ENCODE measurements at places on chromosomes 2 and 18.

GRCh38 chr18:12391487-12392165 is 14.6 kb upstream of the AFG3L2 start:
- peak; percentile 58 for DNase-seq

DNA sequence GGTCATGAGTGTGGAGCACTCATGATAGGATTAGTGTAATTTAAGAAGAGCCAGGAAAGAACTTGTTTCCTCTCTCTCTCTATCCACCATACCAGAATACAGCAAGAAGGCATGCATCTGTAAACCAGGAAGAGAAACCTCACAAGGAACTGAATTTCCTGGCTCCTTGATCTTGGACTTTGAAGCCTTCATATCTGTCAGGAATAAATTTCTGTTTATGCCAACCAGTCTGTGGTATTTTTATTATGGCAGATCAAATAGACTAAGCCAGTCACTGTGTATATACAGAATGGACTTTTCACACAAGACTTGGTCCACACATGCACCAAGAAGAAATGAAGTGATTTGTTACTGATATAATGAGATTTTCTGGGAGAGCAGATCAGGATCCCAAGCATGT is 930.1 kb upstream of the TMEFF2 start:
- no peak for DNase-seq

DNA sequence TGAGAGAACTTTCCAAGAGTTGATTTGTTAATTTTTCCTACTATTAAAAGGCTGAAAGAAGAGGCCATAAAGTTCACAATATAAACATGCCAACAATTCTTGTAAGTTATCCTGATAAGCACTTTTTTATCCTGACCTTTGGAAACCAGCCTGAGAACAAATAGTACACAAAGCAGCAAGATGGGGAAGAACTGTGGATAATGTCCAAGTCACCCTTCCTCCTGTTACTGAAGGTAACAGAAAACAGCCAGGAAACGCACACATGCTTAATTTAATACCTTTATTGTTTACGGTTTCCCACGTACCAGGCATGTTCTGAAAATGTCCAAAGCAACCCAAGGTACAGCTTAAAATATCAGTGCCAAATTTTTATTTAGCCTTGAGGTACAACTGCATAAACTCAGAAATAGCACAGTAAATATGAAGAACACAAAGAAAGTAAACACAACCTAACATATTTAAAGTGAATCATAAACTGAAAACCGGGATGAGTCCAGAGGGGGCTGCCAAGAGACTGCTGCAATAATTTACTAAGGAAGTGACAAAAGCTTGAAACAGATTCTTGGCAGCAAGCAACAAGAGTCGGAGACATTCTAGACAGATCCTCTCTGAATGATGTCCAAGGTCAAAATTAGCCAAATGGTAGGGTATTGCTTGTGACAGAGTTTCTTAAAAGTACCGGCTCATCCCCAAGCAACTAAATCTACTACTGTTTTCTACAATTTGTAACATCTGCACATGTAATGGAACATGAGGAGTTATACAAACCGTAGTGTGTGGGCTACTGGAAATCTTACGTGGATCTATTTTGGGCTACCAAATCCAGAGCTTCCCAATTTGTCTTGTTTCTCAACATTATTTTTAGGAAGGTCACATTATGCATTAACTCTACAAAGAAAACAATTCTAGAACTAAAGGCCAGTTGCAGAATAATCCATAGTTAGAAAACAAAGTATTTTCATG is 93.2 kb downstream of the CABYR start:
- DNase-seq = no peak

DNA sequence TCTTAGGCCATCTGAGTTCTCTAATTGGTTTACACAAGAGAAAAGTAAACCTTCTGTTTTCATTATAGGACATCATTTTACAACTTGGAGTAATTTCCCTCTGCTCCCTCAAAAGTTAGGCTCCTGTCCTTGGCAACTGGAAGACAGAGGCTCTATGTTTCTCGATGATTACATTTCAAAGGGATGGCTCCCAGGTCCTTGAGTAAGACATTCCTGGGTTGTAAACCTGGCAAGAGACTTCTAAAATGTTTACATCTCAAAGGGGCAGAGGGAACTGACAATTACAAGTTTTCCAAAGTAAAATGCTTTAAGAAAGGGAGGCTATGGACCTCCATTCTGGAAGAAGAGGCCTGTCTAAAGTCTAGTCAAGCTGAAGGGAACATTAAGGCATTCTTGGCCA is 268.3 kb upstream of the REG3G start:
- no peak for DNase-seq

DNA sequence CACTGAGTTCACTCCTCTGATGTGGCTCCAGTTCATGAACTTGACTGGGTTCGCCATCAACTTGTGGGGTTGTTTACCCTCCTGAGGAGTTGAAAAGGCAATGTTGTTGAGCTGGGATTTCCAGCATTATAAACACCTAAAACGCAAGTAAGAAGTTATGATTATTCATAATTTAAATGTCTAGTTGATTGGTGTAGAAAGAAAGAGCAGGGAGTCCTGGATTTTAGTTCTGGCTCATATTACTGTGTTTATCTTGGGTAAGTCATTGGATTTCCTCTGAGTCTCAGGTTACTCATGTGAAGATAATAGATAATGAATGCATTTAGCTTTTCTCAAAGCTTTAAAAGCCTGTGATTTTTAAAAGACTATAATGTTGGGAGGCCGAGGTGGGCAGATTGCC is 438.0 kb upstream of the CDH20 start:
- DNase-seq = no peak

DNA sequence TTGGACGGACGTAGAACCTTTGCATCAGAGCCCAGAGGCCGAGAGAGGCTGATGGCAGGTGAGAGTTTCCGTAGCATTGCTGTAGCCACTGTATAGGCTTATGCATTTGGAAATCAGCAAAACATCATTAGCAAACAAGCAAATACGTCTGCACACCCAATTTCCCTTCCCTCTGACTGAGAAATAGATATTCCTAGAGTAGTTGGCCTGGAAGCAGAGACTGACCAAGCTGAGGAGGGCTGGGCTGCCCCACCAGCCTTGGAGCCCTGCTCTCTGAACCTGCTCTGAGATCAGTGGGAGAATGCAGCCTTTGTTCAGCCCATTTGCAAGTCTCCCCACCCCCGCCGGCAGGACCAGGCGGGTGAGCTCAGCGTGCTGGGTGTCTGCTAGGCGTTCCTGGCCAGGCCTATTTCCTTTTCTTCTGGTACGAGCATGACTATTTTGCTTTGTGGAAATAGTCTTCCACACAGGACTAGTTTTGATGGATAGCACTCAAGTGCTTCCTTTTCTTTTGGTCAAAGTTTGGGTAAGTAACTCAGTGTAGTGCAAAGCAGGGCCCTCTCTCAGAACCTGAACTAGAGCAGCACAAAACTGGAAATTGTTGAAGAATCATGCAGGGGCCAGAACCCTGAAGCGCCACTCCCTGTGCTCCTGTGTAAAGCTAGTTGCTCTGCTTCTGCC is 21.9 kb upstream of the RNF149 start:
- DNase-seq = no peak

DNA sequence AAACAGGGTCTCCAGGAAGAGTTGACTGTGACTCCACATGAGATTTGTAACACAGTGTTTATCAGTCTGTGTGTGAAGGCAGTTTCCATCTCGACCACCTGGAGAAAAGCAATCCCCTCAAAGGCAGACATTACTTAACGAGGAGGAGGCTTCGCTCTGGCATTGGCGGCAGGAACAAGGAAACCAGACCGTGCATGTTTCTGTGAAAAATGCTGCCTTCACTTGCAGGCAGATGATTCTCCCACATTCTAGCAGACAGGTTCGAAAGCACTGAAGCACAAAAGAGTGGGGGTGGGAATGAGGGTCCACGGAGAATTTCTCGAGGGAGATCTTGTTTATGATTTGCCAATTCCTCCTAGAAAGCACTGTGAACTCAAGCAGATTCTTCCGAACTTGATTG is 414.0 kb downstream of the SLC4A3 start:
- DNase-seq = no peak

GRCh38 chr18:74702950-74703349 is 105.3 kb downstream of the ZNF407 start:
- DNase-seq = no peak

DNA sequence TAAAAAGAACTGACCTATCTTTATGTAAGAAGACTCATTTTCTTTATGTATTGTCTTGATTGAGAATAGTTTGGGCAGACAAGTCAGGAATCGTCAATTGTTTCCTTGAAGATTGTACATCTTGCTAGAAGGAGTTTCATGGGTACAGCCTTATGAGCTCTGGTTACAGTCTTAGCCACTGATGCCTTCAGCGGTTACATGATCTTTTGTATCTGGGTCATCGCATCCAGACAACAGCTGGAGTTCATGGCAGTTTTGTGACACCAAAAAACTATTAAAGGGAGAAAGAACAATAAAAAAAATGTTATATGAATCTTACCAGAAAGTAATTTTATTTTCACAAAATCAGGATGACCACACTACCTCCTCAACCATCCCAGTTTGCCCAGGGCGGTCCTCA is 520.5 kb upstream of the CDH7 start:
- DNase-seq = no peak

DNA sequence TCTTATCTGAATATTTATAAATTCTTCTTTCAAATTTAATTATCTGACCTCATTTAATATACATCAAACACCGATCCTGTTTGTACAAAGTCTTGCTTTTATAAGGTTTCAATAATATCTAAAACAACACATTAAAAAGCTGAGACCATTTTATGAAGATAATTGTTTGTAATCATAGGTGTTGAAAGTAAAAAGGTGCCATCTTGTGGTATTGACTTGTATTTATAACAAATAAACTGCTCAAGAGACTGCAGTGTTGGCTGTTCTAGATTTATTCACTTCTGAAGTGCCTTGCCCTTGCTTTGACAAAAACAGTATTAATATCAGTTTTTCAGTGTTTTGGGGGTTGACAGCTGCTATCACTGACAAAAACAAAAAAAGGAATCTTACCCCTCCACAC is 286.8 kb upstream of the HNMT start:
- no peak for DNase-seq

GRCh38 chr2:190532581-190532980 is 1.9 kb downstream of the NEMP2 start:
- DNase-seq = no peak

DNA sequence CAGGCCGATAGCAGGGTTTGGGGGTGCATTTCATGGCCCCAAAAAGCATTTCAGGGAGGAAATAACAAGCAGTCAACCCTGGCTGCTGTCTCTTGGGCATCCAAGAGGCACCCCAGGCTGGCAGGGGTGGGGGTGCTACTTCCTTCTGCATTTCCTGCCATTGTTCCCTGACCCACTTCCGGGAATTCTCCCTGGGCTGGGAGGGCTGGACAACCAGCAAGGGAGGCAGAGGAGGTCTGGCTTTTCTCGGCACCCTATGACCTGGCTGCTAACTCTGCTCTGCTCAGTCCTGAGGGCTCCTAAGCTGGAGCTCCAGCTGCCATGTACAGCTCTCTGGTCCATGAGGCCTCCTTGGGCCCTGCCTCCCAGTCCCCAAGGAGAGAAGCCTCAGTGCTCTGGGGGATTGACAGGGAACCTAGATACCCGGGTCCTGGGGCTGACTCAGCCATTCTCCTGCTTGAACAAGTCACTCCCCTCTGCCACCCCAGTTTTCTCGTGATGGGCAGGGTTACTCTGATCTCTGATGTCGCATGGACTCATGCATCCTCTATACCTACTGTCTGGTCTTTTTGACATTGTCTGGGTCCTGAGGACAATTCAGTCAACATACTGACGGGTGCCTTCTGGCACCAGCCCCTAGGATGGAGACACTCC is 47.2 kb downstream of the DYSF start:
- DNase-seq = no peak

- DNase-seq = no peak
These were observed 193.3 kb downstream of the SLC4A3 start for GRCh38 chr2:219820767-219821166.

DNA sequence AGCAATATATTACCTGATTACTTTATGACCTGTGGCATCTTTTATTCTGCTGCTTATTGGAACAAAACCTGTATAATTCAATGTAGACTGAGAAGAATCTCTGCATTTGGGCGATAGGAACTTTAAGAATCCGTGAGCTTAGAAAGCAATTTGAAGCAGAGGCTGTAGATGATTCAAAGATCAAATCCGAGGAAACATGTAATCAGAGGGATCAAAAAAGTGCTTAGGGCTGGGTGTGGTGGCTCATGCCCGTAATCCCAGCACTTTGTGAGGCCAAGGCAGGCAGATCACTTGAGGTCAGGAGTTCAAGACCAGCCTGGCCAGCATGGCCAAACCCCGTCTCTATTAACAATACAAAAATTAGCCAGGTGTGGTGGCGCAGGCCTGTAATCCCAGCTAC is 198.4 kb downstream of the MTX2 start:
- DNase-seq = no peak

DNA sequence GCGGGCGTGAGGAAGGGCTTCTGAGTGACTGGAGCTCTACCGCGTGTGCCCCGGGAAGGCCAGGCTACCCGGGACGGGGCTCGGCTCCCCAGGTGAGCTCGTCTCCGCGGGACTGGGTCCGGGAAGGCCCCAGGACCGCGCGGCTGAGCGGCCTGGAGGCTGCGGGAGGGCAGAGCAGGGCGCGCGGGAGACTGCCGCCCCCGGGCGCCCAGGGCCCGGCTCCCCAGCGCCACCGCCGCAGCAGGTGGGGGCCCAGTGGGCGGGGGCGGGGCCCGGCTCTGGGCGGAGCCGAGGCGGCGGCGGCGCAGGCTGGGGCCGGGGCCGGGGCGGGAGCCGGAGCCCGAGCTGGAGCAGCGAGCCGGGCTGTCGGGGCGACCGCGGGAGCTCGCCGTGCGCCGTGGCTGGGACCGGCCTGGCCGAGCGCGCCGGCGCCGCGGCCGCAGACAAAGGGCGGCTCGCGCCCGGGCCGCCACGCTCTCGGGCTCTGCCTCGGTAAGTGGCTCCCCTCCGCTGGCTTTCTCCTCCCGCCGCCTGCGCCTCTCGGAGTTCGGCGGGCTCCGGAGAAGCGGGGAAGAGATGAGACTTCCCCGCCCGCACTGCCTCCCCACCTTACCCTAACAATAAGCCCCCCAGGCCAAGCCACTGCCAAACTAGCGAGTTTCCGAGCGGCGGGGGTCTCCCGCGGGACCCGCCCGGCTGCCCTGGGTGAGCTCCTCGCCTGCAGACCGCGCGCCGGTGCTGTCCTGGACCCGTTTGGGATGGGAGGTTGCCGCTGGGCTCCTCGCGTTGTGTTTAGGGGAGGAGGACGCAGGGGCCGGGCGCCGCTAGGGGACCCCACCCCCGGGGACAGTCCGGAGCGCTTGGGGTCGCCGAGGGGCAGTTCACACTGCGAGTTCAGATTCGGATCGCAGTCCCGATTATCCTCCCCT is at the start of gene MAPK4:
TSS of gene MAPK4 (plus strand) at position 336 of the 929 bp plus-strand sequence. CDS start 103,872 bp downstream, outside the sequence.
- peak; percentile 39 for DNase-seq

- no peak for DNase-seq
These were observed 32.6 kb downstream of the NFATC1 start for GRCh38 chr18:79428287-79428686.

DNA sequence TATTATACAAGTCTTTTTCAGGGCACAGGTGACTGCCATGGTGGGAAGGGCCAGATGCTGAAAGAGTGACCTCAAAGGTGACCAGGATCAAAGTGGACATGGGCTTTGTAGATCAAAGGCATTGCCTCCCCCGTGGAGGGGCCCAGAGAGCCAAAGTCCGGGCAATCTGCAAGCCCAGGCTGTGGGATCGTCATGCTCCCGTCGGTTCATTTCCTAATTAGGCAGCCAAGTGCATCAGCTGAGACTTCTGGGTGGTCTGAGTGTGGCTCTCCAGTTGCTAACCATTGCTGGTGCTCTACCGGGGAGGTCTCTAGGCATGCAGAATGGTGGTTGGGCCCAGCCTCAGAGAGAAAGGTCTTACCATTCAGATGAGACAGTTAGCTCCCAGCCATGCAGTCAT is 61.6 kb downstream of the TRIB2 start:
- no peak for DNase-seq
